ENCODE measurements at places on chromosomes 13 and 19.

GRCh38 chr13:36061054-36061453, 70.1 kb downstream of the DCLK1 start:
- DNase-seq, result no peak

DNA sequence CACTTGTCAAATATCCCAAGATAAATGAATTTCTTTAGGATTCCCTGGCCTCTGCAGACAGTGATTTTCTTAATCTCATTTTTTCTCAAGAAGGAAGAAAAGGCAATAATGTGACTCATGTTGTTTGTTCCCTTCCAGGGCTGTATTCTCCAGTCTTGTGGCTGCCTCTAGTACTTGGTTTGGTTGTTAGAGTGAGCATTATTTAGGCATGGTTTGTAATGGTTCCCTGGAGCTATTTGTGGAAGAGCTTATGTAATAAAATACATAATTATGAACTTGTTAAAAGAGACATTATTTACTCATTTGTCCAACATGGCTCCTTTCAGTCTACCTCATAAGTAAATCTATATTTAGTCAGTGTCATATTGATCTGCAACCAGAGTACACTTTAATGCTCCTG, 270.4 kb downstream of the DCT start:
- no peak for DNase-seq

DNA sequence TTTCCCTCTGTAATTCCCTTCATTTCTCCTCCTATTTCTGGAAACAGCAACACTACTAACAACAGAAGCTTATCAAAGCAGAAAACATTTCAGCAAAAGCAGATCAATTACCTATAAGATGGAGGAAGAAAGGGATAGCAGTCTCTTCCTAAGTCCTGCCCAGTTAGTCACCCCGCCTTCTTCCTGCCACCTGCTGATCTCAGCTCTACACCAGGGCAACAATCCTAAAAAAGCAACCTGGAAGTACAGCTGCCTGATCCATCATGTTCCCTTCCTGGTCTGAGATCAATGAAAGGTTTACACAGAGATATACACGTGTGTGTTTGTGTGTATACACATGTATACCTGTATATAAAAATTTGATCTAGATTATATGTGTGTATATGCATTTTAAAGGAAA, 59.4 kb downstream of the TSC22D1 start:
- DNase-seq, result no peak

DNA sequence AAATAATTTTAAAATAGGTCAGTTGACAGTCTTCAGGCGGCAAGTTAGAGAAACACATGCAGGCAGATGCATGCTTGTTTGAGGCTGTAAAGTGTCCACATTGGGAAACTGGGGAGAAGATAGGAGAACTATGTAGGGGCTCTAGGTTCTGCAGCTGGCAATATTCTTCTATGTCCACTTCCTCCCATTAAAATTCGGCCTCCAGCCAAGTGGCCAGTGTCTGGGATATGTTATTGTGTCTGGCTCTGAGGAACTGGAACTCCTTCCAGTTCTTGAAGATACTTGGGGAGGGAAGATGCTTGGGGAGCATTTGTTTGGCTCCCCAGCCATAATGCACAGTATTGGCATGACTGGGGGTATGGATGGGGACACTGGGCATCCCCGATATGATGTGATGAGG, 20.9 kb upstream of the KLF2 start:
- no peak for DNase-seq

- no peak for DNase-seq
Observed at GRCh38 chr19:44684892-44685863, 13.8 kb upstream of the CEACAM16 start.

GRCh38 chr13:32622827-32623226, 36.6 kb downstream of the PDS5B start:
- DNase-seq, result no peak

DNA sequence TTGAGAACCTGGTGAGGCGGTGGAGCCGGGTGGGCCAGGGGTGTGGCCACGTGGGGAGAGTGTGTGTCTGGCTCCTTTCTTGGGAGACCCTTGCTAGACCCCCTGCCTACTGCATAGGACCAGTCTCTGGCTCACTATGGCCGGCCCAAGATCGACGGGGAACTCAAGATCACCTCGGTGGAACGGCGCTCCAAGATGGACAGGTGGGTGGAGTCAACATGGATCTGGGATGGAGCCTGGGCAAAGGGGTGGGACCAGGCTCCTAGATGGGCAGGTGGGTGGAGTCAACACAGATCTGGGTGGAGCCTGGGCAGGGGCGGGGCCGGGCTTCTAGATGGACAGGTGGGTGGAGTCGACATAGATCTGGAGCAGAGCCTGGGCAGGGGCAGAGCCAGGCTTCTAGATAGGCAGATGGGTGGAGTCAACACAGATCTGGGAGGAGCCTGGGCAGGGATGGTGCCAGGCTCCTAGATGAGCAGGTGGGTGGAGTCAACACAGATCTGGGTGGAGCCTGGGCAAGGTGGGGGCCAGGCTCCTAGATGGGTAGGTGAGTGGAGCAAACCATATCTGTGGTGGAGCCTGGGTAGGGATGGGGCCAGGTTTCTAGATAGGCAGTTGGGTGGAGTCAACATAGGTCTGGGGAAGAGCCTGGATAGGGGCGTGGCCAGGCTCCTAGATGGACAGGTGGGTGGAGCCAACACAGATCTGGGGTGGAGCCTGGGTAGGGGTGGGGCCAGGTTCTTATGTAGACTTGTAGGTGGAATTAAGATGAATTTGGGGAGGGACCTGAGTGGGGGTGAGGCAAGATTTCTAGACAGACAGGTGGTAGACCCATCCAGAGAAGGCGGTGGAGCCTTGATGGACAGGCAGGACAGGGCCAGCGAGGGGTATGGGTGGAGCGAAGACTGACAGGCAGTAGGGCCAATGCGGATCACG, 56.5 kb downstream of the VAV1 start:
- DNase-seq, result peak; percentile 17

DNA sequence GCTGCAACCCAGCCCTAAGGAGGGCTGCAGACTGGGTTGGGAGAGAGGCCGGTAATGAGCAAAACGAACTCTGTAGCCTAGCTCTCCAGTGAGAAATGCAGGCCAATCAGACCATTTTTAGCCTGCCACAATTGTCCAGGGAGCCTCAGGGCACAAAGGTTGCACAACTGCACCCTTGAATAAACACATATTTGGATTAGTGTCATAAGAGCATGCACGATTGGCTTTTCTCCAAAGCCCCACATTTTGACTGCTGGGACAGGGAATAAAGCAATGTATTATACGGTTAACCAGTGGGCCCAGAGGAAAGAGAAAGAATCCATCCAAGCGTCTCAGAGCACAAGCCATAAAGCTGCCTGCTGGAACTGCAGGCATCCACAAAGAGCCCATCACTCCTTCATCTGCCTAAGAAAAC, 729.4 kb upstream of the SGCG start:
- DNase-seq, result no peak

DNA sequence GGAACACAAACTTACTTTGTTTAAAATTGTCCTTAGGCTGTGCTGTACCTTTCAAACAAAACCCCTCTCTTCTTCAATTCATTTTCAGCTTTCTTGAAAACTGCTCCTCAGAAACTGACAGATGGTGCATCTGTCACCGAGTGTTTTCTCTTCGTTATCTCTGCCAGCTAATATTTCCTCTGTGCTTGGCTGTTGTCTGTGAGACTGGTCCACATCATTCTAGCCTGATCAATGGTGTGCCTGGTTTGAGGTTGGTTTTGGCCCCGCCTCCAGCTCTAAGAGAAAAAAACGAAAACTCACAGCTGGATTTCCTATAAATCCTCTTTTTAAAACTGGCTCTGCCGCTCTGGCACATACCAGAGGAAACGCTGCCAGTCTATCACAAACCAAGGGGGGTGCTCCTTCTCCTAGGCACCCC, 79.7 kb downstream of the STARD13 start:
- no peak for DNase-seq

DNA sequence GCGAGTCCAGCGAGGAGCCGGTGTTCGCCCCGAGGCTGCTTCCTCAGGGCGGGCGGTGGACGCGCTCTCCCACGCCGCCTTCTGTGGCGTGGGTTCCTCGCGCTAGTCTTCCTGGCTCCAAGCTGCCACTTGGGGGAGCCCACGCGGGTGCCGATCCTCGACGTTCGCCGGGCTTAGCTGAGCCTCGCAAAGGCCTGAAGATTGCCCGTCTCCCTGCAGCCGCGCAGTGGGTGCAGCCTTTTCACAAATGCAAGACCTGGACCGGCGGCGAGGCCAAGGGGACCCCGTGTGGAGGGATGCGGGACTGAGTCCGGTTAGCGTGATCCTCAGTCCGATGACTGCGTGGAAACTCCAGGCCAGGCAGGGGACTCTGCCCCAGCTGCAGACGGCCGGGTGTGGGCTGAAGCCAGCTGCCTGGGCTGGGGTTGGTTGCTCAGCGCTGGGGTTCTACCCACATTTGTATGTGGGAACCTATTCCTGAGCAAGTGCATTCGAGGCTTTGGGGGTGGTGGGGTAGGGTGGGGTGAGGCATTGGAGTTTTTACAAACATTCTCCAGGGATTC, 16.6 kb upstream of the LRP3 start:
- DNase-seq, result peak; percentile 64

GRCh38 chr13:100398360-100398759, 190.2 kb downstream of the GGACT start:
- DNase-seq, result no peak

- no peak for DNase-seq
Observed at GRCh38 chr13:102402290-102402689, 442 bp upstream of the FGF14 start.

GRCh38 chr19:8571006-8571411, 6.2 kb downstream of the MYO1F start:
- DNase-seq, result peak; percentile 89

GRCh38 chr13:25575562-25575961, 203.8 kb downstream of the ATP8A2 start:
- DNase-seq, result no peak

GRCh38 chr13:72728290-72728605, 525 bp downstream of the BORA start:
- DNase-seq, result peak; percentile 19

DNA sequence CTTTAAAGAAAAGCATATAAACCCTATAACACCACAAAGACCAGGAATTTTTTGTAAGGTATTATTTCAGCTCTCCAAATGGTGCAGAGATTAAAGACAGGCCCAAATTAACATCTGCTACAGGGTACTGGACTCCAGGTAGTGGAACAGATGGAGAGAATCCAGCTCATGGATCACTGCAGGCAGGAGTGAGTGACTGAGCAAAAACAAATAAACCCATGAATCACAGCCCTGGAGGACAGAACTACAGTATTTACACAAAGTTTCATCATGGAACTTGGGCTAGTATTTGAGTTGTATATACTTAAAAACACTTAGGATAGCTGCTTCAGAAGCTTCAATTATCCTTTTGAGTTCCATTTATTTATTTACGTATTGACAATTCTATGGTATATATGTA, 132.8 kb upstream of the SPRY2 start:
- no peak for DNase-seq

GRCh38 chr13:72823081-72823480, 41.1 kb downstream of the PIBF1 start:
- no peak for DNase-seq

DNA sequence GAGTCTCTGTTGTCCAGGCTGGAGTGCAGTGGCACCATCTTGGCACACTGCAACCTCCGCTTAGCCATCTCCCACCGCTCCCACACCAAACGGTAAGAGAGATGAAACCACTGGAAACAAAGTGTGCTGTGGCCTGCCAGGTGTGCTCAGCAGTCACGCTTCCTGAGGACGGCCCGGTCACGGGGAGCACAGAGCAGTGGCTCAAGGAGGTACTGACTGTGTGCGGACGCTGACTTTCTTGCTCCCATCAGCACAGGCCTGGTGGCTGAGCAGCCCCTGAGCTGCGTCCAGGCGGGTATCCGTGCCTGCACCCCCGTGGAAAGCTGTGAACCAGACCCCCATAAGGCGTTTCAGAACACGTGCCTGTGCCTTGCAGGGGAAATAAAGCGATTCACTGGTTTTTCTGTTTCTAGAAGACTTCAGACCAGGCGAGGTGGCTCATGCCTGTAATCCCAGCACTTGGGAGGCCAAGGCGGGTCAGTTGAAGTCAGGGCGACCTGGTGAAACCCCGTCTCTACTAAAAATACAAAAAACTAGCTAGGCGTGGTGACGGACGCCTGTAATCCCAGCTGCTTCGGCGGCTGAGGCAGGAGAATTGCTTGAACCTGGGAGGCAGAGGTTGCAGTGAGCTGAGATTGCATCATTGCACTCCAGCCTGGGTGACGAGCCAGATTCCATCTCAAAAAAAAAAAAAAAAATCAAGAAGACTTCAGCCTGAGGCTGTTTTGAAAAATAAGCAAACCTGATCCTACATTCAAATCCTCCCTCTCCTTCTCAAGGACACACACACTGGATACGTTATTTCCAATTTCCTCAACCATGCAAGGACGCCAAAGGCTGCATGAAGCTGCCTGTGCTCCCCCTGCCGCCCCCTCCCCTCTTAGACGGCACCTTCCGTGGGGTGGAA, 25.5 kb downstream of the ADPRHL1 start:
- no peak for DNase-seq

- no peak for DNase-seq
Observed at GRCh38 chr13:35557475-35557874, 81.0 kb upstream of the MAB21L1 start.

- no peak for DNase-seq
Observed at GRCh38 chr19:19758164-19758563, 25.3 kb upstream of the ZNF14 start.

GRCh38 chr13:27593267-27593666, 27.1 kb downstream of the LNX2 start:
- no peak for DNase-seq

DNA sequence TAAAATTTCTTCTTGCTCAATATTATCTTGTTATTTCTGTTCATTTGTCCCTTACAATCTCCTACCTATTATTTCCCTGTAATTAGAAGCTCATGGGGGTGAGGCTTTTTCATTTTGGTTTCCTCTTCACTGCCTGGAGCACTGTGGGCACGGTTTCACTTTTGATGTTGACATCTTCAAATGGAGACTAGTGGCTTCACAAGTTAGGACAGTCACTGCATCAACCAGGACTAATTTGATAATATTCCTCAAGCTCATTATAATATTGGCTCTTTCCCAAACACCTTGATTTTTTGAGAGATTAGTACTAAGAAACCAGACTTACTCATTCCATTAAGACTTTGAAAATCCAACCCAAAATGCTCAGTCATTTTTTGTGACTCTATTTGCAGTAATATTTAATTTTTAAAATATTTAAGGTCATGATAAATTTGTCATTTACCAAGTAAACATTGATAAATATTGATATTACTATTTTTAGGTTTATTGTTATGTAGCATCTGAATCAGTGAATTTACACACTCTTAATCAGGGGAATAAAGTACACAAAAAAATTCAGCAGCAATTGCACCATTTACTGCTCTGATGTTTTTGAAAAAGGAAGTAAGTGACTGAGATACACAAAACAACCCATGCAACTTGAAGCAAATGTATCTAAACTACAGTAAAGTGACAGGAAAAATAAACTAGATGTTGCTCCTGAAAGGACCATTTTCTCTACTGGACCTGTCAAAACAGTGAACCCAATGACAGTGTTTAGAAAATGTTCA, 28.8 kb upstream of the RCBTB2 start:
- no peak for DNase-seq

- DNase-seq, result no peak
Observed at GRCh38 chr19:3026768-3027167, 2.3 kb downstream of the TLE2 start.

GRCh38 chr13:26476782-26477142, 80.7 kb upstream of the WASF3 start:
- DNase-seq, result no peak

GRCh38 chr13:30576528-30576927, 41.2 kb upstream of the USPL1 start:
- DNase-seq, result no peak

GRCh38 chr13:99237981-99238662, 20.1 kb downstream of the GPR18 start:
- DNase-seq, result no peak

GRCh38 chr19:30497034-30497433, 124.8 kb downstream of the ZNF536 start:
- no peak for DNase-seq

- no peak for DNase-seq
Observed at GRCh38 chr13:90500569-90500968, 846.9 kb upstream of the MIR17HG start.
